ENCODE measurements at places on chromosomes 6 and 20. TPM values are rescaled to one million over a fixed set of nuclear protein-coding genes. Genes with fewer than 3 reads are reported as not detected.
A peak's percentile ranks its signal among the peaks of the same experiment; 100 is the strongest.

The HLA-DPA1 gene
- total RNA-seq: 17.0 TPM

The SPACA1 gene
- not detected for total RNA-seq

The REM1 gene
- total RNA-seq: not detected

The EFHC1 gene
- total RNA-seq: 10.4 TPM

The WRNIP1 gene
- total RNA-seq: 42.7 TPM

The ADGRB3 gene
- not detected for total RNA-seq

The TRIM10 gene
- total RNA-seq: not detected

The TMEM74B gene
- total RNA-seq: not detected

The TAGAP gene
- total RNA-seq: 160 TPM

The MAFB gene
- total RNA-seq: 2.6 TPM

The MYB gene
- total RNA-seq: 3.9 TPM

The DACT2 gene
- total RNA-seq: not detected

The HSPA1L gene
- total RNA-seq: 8.2 TPM

The GATA5 gene
- not detected for total RNA-seq

The PKHD1 gene
- not detected for total RNA-seq

DNA sequence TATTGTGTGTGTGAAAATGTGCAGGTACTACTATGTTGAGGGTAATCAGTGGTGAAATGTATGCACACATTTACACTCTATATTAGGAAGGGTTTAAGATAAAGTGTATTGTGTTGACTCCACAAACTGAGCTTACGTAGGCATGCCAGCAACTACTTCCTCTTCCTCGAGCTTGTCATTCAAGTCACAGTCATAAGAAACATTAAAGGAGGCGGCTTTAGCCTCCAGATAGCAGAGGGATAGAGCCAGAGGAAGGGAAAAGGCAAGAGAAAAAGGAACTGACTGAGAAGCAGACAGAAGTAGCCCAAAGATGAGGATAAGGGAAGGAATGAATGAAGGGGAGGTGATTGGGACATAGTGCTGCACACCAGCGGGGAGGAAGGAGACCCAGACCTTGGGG lies 55.2 kb downstream of the SMLR1 start:
- H3K27me3 ChIP-seq: no peaks in the 10 kb centered on the region
- H3K4me3 ChIP-seq: no peak overlapping the region
- no peaks in the 10 kb centered on the region for H3K36me3 ChIP-seq
- no peak for DNase-seq

GRCh38 chr6:122717350-122717749 lies 62.2 kb upstream of the FABP7 start:
- no peak overlapping the region for H3K4me3 ChIP-seq
- no peak overlapping the region for H3K27ac ChIP-seq
- H3K36me3 ChIP-seq: no peaks in the 10 kb centered on the region
- no peaks in the 10 kb centered on the region for H3K27me3 ChIP-seq

GRCh38 chr20:42041000-42041565 lies 422.9 kb upstream of the CHD6 start:
- H3K27me3 ChIP-seq: no peaks in the 10 kb centered on the region
- no peak for DNase-seq
- no peaks in the 10 kb centered on the region for H3K4me1 ChIP-seq
- no peaks in the 10 kb centered on the region for H3K36me3 ChIP-seq

GRCh38 chr6:166204852-166205650 lies 37.4 kb upstream of the TBXT start:
- H3K36me3 ChIP-seq: no peaks in the 10 kb centered on the region
- no peaks in the 10 kb centered on the region for H3K27me3 ChIP-seq
- H3K27ac ChIP-seq: no peak overlapping the region
- no peak overlapping the region for H3K4me3 ChIP-seq

DNA sequence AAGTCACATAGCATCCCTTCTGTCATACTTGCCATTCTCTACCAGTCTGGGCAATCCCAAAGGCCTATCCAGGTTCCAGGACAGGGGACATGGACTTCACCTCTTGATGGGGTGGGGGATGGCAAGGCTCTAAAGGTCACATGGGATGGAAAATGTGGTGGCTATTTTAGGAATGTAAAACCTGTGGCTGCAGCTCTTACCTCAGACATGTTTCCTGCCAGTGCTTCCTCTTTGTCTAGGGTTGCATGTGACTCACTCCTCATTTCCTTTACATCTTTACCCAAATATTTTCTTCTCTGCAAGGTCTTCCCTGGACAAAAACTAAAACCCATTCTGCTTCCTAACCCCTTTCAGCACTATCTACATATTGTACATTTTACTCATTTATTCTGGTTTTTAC lies 135.7 kb downstream of the BTBD3 start:
- H3K27ac ChIP-seq: no peak overlapping the region
- no peaks in the 10 kb centered on the region for H3K4me1 ChIP-seq
- H3K36me3 ChIP-seq: no peaks in the 10 kb centered on the region
- no peaks in the 10 kb centered on the region for H3K27me3 ChIP-seq
- H3K4me3 ChIP-seq: no peak overlapping the region

GRCh38 chr6:44228433-44228832 lies 5.0 kb downstream of the SLC29A1 start:
- H3K27me3 ChIP-seq: no peaks in the 10 kb centered on the region
- H3K4me1 ChIP-seq: peaks cover 9% of the 10 kb centered on the region
- H3K36me3 ChIP-seq: no peaks in the 10 kb centered on the region
- DNase-seq: no peak

- DNase-seq: no peak
- peak overlapping the region; percentile 99 for H3K27ac ChIP-seq
- peak overlapping the region; percentile 80 for H3K4me3 ChIP-seq
- no peaks in the 10 kb centered on the region for H3K36me3 ChIP-seq
Observed at GRCh38 chr20:37526238-37526838, 1.3 kb downstream of the BLCAP start.

DNA sequence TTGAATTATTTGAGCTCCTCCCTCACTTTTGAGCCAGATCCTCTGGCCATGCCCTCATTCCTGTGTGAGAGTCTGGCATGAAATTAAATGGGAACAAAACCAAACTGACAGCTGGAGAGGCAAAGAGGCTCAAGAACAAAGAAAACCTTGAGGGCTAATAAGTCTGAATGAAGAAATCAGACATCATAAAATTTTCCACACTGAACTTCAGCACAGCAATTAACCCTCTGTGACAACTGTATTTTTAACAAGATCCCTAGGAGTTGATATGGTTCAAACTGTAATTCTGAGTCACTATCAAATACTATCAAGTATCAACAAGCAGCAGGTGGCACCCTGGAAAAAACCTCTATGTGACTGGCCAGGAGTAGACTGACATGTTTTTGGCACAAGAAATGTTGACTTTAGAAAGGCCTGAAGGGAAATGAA lies 109.4 kb upstream of the EMILIN3 start:
- DNase-seq: no peak
- H3K4me3 ChIP-seq: no peak overlapping the region
- H3K27ac ChIP-seq: no peak overlapping the region
- H3K36me3 ChIP-seq: peaks cover 12% of the 10 kb centered on the region

- no peaks in the 10 kb centered on the region for H3K36me3 ChIP-seq
- H3K4me1 ChIP-seq: no peaks in the 10 kb centered on the region
- no peak overlapping the region for H3K27ac ChIP-seq
- no peak for DNase-seq
- no peak overlapping the region for H3K4me3 ChIP-seq
Observed at GRCh38 chr20:15619341-15619740, 953.9 kb downstream of the KIF16B start.

GRCh38 chr6:160810238-160810637 lies 108.2 kb downstream of the PLG start:
- no peak overlapping the region for H3K27ac ChIP-seq
- DNase-seq: no peak
- H3K4me1 ChIP-seq: no peaks in the 10 kb centered on the region

GRCh38 chr20:48619126-48620101 lies 208.4 kb downstream of the PREX1 start:
- DNase-seq: no peak
- H3K4me3 ChIP-seq: no peak overlapping the region
- H3K4me1 ChIP-seq: peaks cover 13% of the 10 kb centered on the region
- no peaks in the 10 kb centered on the region for H3K27me3 ChIP-seq

DNA sequence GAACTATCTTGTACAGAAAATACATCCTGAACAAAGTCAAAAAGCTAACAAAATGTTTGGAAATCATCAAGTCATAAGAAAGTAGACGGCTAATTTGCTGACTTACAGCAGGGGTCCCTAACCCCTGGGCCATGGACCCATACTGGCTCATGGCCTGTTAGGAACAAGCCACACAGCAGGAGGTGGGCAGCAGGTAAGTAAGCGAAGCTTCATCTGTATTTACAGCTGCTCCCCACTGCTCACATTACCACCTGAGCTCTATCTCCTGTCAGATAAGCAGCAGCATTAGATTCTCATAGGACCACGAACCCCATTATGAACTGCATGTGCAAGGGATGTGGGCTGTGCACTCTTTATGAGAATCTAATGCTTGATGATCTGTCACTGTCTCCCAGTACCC lies 115.5 kb downstream of the CDK19 start:
- no peak for DNase-seq
- no peak overlapping the region for H3K4me3 ChIP-seq
- H3K36me3 ChIP-seq: no peaks in the 10 kb centered on the region
- H3K27ac ChIP-seq: no peak overlapping the region
- no peaks in the 10 kb centered on the region for H3K4me1 ChIP-seq

DNA sequence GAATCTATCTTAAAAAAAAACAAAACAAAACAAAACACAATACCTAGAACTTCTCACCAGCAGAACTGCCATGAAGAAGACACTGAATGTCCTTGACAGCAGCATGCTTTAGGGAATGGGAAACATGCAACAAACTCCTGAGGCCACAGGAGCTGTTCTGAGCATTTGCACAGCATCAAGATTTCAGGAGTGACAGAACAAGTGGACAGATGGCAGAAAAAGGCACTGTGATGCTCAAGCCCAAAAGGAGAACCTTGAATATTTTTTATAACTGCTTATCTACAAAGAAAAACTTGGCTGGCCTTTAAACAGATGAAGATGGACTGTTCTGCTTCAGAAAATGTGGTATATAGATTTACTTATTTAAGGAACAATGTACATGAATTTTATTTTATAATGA lies 158.9 kb downstream of the RALGAPA2 start:
- no peaks in the 10 kb centered on the region for H3K27me3 ChIP-seq
- DNase-seq: no peak
- no peak overlapping the region for H3K27ac ChIP-seq
- H3K4me1 ChIP-seq: peaks cover 4% of the 10 kb centered on the region
- no peaks in the 10 kb centered on the region for H3K36me3 ChIP-seq
- H3K4me3 ChIP-seq: no peak overlapping the region

GRCh38 chr20:35618263-35619131 lies 2.9 kb downstream of the SPAG4 start:
- peak; percentile 23 for DNase-seq
- peak overlapping the region; percentile 20 for H3K27ac ChIP-seq
- H3K27me3 ChIP-seq: no peaks in the 10 kb centered on the region
- H3K4me3 ChIP-seq: peak overlapping the region; percentile 47
- no peaks in the 10 kb centered on the region for H3K36me3 ChIP-seq

GRCh38 chr20:61204206-61204605 lies 47.9 kb upstream of the CDH4 start:
- H3K4me1 ChIP-seq: no peaks in the 10 kb centered on the region
- no peak for DNase-seq
- H3K27ac ChIP-seq: no peak overlapping the region
- H3K4me3 ChIP-seq: no peak overlapping the region

GRCh38 chr6:259901-260508 lies 32.3 kb upstream of the DUSP22 start:
- H3K4me1 ChIP-seq: peaks cover 14% of the 10 kb centered on the region
- DNase-seq: no peak
- H3K27ac ChIP-seq: peak overlapping the region; percentile 15
- no peak overlapping the region for H3K4me3 ChIP-seq
- no peaks in the 10 kb centered on the region for H3K36me3 ChIP-seq

- H3K4me3 ChIP-seq: no peak overlapping the region
- DNase-seq: no peak
- no peaks in the 10 kb centered on the region for H3K27me3 ChIP-seq
- no peaks in the 10 kb centered on the region for H3K36me3 ChIP-seq
- H3K27ac ChIP-seq: no peak overlapping the region
Observed at GRCh38 chr6:168333039-168333438, 13.5 kb upstream of the DACT2 start.

DNA sequence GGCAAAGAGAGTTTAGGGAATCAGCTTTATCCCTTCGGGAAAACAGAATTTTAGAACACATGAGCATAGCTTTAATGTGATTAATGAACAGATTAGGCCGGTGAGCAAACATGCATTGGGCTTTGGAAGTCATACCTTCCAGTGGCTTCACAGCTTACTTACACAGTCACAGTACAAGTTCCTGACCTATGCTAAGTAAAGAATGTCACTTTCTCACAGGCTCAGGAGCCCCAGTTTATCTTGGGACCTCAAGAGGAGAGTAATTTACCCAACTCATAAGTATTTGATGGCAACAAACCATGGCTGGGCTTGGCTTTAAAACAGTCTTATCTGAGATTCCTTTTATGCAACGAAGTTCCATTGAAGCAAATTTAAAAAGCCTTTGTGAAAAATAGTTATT lies 195.9 kb downstream of the AKAP7 start:
- no peak for DNase-seq
- H3K4me3 ChIP-seq: no peak overlapping the region
- H3K27me3 ChIP-seq: no peaks in the 10 kb centered on the region
- no peaks in the 10 kb centered on the region for H3K4me1 ChIP-seq
- H3K27ac ChIP-seq: no peak overlapping the region

- no peak for DNase-seq
- no peak overlapping the region for H3K4me3 ChIP-seq
- H3K27me3 ChIP-seq: no peaks in the 10 kb centered on the region
- no peaks in the 10 kb centered on the region for H3K4me1 ChIP-seq
- H3K27ac ChIP-seq: no peak overlapping the region
Observed at GRCh38 chr6:92122746-92123145, 1296.6 kb downstream of the EPHA7 start.

DNA sequence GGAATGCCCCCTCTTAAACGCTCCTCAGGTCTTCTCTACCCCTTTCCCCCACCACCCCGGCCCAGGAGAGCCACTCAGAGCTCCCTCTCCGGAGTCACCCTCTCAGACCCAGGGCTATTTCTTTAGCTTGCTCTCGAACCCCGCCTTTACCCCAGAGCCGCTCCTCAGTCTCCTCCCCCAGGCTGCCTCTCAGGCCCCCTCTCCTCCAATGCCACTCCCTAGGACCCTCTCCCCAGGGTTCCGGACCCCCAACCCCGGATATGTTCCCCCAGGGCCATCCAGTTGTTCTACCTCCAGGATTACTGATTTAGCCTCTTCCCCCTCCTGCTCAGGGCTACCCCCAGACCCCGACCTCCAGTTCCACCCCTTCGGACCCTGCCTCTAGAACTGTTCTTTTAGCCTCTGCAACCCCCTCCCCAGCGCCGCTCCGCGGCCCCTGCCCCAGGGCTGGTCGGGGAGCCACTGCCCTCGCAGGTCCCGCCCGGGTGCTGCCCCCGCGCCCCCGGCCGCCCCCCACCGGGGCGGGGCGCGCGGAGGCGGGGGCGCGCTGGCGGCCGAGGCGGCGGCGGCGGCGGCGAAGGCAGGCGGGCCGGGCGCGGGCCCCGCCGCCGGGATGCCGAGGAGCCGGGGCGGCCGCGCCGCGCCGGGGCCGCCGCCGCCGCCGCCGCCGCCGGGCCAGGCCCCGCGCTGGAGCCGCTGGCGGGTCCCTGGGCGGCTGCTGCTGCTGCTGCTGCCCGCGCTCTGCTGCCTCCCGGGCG lies at the start of gene MMP24:
Gene MMP24 (plus strand): TSS at position 565 of the 758 bp plus-strand sequence. CDS start 49 bp downstream, at position 614.
- H3K27ac ChIP-seq: no peak within 1 kb of the TSS
- DNase-seq: no peak
- H3K4me1 ChIP-seq: peaks cover 8% of the 10 kb centered on the region
- no peak within 1 kb of the TSS for H3K4me3 ChIP-seq
- no peaks in the 10 kb centered on the region for H3K36me3 ChIP-seq

GRCh38 chr6:19551611-19552010 lies 285.6 kb upstream of the ID4 start:
- H3K36me3 ChIP-seq: no peaks in the 10 kb centered on the region
- no peaks in the 10 kb centered on the region for H3K4me1 ChIP-seq
- H3K27ac ChIP-seq: no peak overlapping the region
- no peaks in the 10 kb centered on the region for H3K27me3 ChIP-seq

Measured in CD4-positive, alpha-beta memory T cell (primary cell).